ENCODE measurements at places on chromosomes 11 and 22.

GRCh38 chr22:34330432-34330831 is 410.2 kb upstream of the LARGE1 start:
- no peak for DNase-seq

- no peak for DNase-seq
These were observed 4.9 kb downstream of the GLYAT start for GRCh38 chr11:58726737-58727414.

DNA sequence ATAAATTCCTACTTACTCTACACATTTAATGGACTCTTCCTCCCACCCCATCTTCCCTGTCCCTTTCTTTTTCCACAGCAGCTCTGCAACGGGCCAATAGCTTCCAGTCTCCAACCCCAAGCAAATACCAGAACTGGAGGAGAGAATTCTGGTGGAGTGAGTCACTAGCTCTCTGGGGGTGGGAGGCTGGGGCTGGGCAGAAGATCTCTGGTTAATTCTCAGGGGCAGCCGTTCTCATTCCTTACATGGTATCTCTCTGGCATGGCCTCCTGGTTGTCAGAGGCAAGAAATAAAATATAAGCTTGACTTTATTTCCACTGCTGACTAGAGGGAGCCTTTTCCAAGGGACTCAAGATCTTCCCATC is 90.4 kb upstream of the PARVA start:
- no peak for DNase-seq

DNA sequence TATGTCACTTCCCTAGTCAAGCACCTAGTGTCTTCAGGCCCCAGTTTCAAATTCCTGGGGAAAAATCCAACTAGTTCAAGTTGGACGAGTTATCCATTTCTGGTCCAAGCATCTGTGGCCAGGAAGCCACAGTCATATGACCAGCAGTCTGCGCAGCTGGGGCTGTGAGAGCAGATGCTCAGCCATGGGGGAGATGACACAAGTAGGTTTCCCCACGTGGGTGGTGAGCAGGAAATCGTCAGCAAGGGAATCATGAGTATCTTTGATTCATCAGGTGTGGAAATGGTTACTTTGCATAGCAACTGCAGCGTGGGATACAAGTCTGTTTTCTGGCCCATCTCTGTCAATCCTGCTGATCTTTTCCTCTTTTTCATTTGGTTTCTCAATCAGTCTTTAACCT is 185.3 kb downstream of the C11orf91 start:
- no peak for DNase-seq

DNA sequence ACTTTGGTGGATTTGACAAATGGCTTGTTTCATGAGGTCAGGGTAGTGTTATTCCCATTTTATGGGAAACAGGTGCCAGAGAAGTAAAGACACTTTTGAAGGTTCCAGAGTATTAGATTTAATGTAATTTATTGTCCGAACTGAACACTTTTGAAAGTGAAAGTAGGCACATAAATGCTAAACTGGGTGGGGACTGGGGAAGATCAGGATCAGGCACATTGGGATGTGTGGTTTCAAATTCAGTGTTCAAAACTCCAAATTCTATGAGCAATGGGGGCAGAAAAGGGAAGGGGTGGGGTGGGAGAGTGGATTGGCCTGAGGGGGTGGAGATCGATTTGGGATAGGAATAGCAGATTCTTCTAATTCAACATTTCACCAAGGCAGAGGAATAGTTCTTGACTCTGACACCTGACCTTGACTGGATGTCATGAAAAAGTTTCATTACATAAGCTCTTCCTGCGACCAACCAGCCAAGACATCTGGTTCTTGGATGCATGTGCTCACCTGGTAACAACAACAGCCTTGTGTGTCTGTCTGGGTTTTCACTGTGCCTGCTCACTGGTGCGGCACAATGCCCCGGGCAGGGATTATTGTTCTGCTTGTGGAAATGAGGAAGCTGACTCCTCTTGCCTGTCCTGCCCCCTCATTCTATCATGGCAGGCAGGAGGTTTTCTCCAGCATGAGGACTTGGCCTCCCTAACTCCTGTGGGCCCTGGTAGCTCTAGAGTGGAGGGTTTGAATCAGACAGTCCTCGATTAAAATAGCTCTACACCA is 10.8 kb downstream of the PPFIBP2 start:
- DNase-seq, result no peak

GRCh38 chr11:133993921-133994320 is 37.2 kb upstream of the IGSF9B start:
- no peak for DNase-seq

GRCh38 chr11:120543521-120544215 is 32.1 kb downstream of the GRIK4 start:
- no peak for DNase-seq

GRCh38 chr11:1470681-1471611 is 15.6 kb downstream of the MOB2 start:
- no peak for DNase-seq

DNA sequence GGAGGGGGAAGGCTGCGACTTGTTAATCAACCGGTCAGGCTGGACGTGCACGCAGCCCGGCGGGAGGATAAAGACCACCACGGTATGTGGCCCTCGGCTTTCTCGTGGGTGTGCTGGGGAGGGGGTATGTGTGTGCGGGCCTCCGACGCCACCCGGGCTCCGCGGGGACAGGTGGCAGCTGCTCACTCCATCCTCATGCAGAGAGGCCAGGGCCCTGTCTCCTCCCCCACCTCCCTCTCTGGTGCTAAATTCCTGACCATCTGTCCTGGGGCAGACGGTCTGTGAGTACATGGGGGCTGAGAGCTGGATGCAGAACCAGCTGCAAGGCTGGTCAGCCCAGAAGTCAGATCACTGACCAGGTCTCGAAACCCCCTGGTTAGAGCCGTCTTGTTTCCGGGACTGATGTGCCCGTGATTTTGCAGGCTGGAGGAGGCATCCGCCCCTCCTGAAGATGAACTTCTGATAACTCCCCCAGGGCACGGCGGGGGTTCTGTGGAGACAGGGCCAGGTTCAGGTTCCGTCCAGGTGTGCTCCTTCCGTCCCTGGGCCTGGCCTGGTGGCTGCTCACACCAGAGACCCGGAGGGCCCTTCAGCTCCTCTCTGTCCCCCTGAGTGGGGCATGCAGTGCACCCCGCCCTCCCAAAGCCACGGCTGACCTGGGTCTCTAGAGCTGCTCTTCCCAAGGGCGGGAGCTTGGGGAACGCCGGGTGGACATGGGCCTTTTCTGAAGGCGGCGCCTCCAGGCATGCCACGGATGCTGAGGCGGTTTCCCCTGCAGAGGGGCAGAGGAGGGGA is 1119.7 kb downstream of the BRD1 start:
- no peak for DNase-seq

DNA sequence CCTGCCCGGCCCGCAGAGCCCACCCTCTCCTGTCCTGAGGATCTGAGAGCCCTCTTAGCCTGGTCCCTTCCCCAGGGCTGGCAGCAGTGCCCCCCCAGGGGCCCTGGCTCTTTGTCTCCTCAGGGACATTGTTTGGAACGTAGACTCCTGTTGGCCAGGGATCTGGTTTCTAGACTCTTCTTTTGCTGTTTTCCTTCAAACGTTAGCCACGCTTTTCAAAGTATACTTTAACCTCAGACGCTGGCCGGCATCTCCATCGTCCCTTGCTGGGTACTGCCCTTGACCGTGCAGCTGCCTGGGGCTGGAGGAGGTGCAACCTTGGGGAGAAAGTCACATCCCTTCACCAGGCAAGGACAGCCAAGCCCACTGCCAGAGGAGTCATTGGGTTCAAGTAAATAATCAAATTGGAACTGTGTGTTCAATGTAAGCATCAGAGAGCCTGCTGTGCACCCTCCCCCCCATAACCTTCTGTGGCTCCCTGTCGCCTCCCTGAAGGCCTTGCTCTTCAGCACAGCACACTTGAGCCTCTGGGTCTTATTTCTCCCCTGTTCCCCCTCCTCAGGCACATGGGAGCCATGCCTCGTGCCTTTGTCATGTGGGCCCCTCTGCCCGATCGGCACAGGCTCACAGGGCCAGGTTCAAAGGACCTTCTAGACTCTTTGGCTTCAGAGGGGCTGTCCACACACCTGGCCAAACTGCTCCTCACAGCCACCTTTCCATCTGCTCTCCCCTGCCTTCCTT is 21.8 kb upstream of the WNT7B start:
- no peak for DNase-seq

DNA sequence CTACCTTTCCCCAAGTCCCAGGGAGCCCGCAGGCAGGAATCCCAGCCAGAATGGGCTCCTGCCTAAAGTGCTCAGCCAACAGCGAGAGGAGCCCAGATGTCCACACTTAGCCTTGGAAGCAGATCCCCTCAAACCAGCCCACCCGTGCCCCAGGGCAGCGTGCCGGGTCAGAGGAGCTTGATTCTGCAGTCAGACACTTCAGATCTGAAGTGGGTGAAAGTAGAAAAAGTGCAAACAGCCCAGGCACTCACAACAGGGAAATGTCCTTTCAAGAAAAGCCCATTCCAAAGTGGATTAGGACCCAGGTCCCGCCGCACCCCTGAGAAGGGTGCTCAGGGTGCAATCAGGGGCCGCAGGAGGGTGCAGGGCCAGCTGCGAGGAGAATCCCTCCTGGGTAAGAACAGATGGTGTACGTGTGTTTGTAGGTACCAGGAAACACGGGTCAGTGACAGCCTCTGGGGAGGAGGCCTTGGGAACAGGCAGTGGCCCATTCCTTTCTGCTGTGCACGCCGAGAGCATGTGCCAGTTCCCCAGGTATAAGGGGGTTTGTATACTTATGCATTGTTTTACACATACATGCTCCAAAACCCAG is 17.7 kb downstream of the ELFN2 start:
- DNase-seq, result no peak

- DNase-seq, result no peak
These were observed 97.0 kb downstream of the SPON1 start for GRCh38 chr11:14059491-14059890.

DNA sequence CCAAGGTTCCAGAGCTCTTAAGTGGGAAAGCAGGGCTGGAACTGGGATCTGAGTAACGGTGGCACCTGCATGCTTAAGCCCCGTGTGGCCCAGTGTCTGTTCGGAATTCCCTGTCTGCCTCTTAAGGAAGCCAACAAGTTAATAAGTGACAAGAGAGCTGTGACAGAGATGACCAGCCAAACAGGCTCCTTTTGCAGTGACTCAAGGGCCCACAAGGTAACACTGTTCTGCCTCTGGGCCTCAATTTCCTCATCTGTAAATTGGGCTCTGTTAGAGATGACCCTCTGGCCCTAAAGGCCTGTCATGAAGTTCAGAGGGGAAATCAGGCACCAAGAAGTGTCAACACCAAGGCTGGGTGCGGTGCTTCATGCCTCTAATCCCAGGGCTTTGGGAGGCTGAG is 18.6 kb downstream of the USH1C start:
- DNase-seq, result no peak

DNA sequence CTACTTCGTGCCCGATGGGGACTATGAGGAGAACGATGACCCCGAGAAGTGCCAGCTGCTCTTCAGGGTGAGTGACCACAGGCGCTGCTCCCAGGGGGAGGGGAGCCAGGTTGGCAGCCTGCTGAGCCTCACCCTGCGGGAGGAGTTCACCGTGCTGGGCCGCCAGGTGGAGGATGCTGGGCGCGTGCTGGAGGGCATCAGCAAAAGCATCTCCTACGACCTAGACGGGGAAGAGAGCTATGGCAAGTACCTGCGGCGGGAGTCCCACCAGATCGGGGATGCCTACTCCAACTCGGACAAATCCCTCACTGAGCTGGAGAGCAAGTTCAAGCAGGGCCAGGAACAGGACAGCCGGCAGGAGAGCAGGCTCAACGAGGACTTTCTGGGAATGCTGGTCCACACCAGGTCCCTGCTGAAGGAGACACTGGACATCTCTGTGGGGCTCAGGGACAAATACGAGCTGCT is 751 bp downstream of the FIBIN start:
- DNase-seq, result no peak
